Effector CD8-positive, alpha-beta T cell (primary cell): ENCODE measurements at places on chromosomes 3 and 15.

GRCh38 chr3:25863416-25863959, 73.6 kb downstream of the OXSM start:
- no peak for DNase-seq

DNA sequence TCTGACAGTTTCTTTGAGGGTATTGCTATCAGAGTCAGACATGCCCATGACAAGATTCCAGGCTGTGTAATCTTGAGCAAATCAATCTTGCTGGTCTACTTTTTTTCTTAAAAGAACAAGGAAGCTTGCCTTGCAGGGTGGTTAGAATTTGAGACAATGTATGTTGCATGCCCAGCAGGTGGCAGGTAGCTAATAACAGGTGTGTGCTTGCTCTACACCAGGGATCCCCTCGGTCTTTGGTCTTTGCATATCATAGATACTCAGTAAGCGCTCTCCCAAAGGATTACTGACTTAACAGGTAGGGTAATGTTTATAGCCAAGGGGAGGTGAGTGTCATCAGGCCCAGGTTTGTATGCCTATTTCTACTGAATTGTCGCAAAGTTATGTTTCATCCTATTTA, 37.3 kb downstream of the CACNA1D start:
- DNase-seq = no peak

DNA sequence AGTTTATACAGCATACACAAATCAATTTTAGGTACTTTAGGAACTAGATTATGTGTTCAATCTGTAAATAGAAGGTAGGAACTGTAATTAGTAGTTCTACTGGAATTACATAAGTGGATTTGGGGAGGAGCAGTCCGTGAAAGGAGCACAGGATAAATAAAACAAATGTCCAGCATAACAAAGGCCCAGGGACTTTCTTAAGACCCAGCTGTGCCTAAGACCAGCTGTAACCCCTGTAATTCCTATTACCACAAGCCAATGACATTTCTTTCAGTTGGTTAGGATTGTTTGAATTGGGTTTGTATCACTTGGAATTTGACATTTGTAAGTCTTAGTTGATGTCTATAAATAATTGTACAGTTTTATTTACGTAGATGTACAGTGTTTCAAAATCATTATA, 4.8 kb upstream of the ZBTB20 start:
- no peak for DNase-seq

DNA sequence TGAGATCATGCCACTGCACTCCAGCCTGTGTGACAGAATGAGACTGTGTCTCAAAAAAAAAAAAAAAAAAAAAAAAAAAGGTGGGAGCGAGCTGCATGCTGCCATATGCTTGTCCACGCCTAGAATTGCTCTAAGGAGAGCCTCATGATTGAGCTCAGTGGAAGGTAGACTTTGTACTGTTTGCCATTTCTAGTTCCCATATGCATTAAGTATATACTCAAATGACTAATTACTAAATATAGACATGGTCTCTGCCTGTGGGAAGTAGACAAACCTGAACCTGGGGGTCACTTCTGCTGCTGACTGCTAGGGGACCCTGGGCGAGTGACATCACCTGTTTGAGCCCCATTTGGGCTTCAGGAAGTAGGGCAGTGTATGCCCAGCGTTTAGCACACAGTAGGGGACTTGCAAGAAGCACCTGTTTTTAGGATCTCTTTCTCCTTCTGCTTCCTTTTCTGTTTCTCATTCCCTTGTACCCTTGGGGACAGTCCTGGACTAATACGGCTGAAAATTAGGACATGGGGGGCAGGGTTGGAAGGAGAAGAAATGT, 27.2 kb downstream of the PRKCD start:
- DNase-seq = no peak

DNA sequence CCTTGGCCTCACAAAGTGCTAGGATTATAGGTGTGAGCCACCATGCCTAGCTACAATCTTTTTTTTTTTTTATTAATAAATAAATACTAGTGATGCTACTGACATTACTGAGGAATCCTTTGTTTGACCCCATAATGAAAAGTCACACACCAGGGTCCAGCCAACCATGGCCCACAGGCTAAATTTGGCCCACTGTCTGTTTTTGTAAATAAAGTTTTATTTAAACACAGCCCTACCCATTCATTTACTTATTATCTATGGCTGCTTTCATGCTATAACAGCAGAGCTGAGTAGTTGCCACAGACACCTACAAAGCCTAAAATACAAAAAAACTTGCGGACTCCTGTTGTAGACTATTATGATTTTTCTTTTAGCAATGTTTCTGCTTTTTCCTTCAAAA, 7.4 kb downstream of the INTS14 start:
- DNase-seq = no peak

GRCh38 chr3:198093112-198093679, 133.2 kb downstream of the LMLN start:
- no peak for DNase-seq

DNA sequence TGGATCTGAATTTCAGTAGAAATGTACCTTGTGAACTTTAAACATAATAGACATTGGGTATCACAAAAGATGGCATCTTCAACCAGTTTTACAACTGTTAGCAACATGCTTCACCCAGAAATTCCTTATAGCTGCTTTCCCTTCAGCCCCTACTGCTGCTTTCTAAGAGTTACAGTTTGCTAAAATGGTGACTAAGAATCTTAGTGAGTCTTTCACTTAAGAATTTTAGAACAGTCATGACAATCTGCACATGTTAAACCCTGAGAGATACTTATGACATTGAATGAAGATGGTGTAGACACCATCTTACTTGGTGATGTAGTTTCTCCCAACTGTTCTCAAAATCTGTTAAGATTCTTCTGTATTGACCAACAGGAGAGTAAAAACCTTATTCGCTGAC, 129.7 kb upstream of the UBE2E1 start:
- no peak for DNase-seq

GRCh38 chr15:48914717-48915116, 36.8 kb downstream of the EID1 start:
- DNase-seq = no peak

DNA sequence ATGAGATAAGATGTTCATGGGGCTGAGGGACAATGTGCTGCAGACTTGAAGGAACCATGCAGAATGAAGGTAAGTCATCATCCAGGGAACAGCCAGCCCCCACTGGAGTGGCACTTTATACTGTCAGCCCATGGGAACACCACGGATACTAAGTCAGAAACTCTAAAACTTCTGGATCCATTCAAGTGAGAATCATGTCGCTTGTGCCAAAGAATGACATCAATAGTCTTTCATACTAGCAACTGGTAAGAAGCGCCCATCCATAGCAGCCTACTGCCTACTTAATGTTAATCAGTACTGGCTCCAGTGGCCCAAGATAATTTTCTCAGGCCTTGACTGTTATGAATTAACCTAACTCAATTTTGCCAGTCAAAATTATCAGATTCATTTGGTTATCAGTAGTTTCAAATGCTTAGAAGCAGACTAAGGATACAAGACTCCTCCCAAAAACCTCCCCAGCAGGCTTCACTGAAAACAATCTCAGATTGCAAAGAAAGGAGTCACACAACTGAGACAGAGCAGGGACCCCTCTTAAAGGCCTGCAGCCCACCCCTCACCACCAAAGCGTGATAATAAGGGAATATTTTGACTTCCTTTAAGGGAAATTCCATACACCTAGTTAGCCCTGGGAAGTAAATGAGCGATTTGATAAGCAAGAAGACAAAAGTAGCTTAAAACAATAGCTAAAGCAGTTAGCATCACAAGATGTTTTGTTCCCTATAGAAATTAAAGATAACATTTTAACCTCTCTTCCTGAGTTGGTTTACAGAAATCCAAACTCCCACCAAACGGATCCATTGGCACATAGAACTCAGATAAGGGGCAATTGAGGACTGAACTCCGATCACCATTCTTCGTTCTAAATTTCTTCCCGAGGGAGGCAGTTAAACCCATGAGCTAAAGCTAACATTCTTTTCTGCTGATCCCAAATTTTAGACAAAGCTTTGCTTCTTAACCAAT, 98.8 kb downstream of the TGFBR2 start:
- DNase-seq = no peak

DNA sequence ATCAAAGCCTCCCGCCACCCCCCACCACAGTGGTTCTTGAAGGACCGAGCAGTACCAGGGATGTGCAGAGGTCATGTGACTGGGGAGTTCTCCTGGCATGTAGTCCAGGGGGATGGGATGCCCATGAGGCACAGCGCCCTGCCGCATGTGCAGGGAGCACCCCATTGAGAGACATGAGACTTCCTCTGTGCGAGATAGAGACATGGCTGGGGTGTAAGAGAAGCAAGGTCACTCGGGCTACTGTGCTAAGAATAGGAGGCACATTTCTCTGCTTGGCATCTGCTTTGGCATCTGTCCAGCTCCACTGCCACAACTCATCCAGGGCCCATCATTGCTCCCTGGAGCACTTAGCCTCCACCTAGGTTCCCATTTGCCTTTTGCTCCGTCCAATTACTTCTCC, 2.4 kb upstream of the CYP1A1 start:
- no peak for DNase-seq

DNA sequence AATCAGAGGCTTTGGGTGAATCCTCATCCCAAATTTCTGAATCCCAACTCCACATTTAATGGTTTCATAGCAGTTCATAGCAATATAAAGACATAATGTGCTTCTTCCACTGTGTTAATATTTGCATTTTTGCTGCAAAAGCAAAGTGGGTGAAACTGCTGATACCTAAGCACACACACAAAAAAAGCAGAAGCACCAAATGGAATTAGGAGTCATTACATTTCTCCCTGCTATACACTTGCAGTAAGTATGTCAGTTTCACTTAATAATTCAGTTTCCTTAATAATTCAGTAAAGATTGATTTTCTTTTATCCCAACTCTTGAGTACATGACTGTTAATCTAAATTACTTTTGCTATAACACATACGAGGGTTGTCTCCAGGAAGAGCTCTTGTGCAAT, 48.9 kb upstream of the ALCAM start:
- DNase-seq = no peak

DNA sequence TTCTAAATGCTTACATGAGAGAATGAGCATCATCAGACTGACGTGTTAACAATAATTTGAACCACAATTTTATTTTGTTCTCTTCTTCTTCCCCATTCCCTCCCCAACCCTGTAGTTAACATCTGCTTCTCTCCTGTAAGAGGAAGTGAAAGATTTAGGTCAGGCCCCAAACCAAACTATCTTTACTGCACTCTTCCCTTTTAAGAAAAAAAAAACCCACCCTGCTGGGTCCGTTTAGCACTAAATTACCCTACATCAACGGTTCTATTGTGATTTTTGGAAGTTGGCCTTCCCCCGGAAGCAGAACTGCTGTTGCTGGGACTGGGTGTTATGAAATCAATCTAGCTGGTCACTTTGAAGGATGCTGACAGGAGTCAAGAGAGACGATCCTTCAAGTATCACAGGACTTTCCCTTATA, 49.4 kb downstream of the NFKBIZ start:
- DNase-seq = no peak

DNA sequence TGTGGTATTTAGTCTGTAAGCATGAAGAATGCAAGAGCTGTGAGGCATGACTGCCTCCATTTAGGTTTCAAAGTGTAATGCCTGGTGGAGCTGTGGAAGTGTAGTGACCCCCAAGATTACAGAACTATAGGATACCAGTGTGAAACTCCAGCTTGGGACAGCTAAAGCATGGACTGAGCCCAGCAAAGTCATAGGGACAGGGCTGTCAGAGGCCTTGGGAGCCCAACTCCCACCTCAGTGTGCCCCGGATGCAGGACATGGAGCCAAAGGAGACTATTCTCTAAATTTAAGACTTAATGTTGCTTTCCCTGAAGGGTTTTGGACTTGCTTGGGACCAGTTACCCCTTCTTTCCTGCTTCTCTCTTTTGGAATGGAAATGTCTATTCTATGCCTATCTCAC, 10.8 kb downstream of the GPR15 start:
- DNase-seq = no peak

DNA sequence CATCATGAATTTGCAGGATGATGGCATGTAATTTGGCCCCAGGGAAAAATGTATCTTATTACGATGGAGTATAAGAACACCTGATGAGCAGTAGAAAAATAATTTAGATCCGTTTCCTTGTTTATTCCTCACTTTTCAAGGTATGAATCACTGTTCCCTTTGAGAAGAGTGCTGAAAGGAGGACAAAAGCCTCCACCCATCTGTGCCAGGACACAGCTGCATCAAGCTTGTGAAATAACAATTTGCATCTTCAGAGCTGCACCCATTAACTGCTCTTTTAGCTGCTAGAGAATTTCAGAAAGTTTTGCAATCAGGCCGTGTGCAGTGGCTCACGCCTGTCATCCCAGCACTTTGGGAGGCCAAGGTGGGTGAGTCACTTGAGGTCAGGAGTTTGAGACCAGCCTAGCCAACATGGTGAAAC, 9.6 kb downstream of the CLDND1 start:
- DNase-seq = no peak

- no peak for DNase-seq
Observed at GRCh38 chr3:42477696-42478095, 24.7 kb upstream of the VIPR1 start.

DNA sequence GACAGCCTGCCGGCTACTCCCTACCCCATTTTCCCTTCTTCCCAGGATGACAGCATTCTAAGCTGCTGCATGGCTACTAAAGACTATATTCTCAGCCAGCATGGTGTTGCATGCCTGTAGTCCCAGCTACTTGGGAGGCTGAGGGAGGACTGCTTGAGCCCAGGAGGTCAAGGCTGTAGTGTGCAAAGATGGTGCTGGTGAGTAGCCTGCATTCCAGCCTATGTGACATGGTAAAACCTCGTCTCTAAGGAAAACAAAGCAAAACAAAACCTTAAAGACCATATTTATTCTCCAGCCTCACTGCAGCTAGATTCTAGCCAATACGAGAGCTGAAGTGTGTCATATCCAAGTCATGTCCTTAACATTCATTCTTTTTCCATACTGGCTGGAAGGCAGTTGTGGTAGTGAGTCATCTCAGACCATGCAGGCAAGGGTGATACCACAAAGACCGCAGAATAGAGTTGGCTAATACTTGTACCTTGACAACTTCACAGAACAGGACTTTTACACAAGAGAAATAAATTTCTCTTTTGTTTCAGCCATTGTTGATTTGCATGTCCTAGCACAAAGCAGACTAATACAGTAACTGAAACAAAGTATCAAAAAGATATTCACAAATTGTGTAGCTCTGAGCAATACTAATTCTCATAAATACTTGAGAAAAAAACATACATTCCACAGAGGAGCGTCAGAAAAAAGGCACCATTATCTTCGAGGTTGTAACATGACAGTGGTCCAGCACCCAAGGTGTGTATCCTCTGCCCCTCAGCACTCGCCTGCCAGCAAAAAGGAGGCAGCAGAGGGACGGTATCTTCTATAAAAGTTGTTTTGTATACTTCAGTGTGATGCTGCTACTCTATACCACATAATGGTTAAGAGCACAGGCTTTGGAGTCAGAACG, 14.8 kb downstream of the PBRM1 start:
- DNase-seq = no peak

GRCh38 chr3:9135930-9136525, 113.4 kb downstream of the SRGAP3 start:
- no peak for DNase-seq

DNA sequence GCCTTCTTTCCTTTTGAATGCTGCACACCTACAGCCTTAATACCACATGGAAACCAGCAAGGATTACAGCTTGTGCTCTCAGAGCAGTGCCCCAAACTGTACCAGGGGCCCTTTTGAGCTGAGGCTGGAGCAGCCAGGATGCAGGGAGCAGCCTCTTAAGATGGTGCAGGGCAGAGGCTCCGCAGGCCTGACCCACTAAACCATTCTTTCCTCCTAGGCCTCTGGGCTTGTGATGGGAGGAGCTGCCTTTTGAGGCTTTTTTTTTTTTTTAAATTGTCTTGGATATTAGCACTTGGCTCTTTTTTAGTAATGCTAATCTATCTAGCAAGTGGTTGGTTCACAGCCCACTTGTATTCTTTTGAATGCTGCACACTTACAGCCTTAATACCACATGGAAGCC, 37.7 kb downstream of the PFN2 start:
- DNase-seq = no peak
